ENCODE measurements at places on chromosomes 3 and 15. TPM values are rescaled to one million over a fixed set of nuclear protein-coding genes. Genes with fewer than 3 reads are reported as not detected.
A peak's percentile ranks its signal among the peaks of the same experiment; 100 is the strongest.

GRCh38 chr15:77421370-77421700 lies 647 bp downstream of the HMG20A start:
- no peak for DNase-seq

- DNase-seq, result no peak
These were observed 320.9 kb downstream of the PTPRG start for GRCh38 chr3:61882253-61882652.

DNA sequence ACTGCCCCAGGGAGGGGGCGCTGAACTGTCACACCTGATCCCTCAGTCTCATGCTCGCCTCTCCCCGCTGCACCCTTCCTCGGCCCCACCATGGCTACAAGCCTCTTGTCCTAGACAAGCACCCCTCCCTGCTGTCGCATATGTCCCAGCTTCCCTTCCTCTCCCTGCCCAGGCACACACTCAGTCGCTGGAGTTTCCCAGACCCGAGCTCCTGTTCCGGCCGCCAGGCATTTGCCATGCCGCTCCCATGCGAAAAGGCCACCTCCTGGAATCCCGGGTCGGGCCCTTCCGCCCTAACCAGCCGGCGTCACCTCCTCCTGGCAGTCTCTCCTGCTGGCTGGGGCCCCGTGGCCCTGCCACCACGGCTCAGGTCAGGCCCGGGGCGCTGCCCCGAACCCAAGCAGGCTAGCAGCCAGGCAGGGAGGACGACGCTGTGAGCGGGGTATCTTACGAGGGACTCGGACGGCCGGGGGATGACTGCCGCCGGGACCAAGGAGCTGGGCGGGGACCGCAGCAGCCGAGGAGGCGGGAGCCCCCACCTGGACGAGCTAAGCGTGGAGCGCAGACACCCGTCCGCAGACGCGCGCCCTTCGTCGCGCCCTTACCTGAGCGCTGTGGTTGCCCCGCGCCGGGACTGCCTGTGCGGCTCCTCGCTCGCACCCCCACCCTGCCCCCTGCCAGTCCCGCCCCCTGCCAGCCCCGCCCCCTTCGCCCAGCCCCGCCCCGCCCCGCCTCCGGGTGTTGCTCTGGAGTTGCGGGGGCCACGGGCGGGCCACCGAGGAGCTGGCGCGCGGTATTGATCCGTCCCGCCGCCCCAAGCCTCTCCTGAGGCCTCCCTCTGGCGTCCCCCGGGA lies at the start of gene ALS2CL:
Gene ALS2CL, minus strand, starts transcription at position 642 of the 854 bp plus-strand sequence. CDS start 4,239 bp downstream, outside the sequence.
- DNase-seq, result peak; percentile 92

DNA sequence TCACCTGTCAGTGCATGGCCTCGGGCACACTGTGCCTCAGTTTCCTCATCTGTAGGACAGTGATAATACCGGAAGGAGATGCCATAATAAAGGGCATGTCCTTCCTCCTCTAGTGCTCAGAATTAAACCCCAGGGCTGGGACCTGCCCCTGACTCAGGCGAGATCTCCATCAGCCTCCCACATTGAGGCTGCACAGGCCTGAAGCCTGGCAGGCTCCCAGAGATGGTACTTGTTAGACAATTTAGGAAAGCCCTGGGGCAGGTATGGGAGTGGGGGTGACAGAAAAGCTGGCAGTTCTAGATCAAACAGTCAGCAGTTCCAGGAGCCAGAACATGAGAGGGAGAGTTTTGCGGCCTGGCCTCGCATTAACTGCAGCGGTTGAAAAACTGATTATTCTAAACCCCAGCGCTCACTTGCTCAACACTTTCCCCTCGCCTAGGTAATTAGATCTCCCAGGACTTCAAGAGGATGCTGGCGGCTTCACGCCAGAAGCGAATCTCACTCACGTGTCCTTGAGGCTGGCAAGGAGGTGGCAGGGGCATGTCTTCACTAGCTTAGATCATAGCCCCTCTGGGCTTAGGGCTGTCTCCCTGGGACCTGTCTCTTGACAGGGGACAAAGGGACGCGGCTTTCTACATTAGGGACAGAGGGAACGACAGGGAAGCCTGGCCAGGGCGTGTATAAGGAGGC lies 73.1 kb downstream of the ATP2B2 start:
- peak; percentile 61 for DNase-seq

GRCh38 chr3:150215616-150216015 lies 192.5 kb upstream of the TSC22D2 start:
- no peak for DNase-seq

HIGD2B gene
- not detected for polyA plus RNA-seq

GRCh38 chr3:2993736-2994135 lies 116.4 kb downstream of the IL5RA start:
- DNase-seq, result no peak

DNA sequence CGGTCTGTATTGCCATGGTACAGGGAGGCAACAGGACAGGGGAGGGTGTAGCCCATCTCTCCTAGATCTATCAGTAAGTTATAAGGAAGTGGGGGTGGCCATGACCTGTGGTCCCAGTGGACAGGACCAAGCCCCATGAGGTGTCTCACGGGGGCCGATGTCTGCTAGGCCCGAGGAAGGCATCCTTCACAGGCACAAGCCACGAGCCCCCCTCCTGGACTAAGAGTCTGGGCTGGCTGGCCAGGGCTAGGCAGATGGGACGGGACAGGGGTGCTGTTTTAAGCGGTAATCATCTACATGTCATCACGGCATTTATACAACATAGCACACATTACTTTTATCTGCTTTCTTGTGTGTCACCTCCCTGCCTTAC lies 2.6 kb upstream of the TBC1D2B start:
- no peak for DNase-seq

GRCh38 chr3:13119471-13120220 lies 46.4 kb upstream of the IQSEC1 start:
- DNase-seq, result peak; percentile 52

DNA sequence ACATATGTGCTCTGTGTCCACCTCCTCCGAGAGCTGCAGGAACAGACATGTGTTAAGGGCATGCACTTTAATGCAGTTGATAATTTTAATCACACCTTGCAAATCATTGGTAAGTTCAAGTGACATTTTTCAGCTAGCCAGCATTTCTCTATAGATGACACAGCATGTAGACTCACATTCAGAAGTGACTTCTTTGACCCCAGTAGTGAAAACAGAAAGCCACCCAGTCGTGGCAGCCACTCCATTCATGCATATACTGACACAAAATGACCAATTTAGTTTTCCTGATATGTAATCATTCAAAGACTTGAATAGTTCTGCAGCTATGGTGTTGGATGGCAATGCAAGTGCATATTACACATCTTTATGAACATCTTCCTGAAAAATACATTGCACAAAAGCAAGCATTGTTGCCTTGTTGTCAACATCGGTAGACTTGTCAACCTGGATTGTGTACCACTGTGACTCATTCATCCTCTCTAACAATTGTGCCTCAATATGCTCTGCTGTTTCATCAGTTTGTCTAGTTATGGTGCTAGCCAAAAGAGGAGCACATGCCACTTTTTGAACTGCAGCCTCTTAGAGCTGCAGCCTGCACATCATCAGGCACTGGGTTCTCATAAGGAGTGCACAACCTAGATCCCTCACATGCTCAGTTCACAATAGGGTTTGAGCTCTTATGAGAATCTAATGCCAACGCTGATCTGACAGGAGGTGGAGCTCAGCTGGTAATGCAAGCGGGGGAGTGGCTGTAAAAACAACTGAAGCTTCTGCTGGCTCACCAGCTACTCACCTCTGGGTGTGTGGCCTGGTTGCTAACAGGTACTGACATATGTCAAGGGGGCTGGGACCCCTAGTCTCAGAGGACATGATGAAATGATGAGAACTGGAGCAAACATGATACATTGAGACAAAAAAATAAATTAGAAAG lies 622.0 kb downstream of the PYDC2 start:
- no peak for DNase-seq

DNA sequence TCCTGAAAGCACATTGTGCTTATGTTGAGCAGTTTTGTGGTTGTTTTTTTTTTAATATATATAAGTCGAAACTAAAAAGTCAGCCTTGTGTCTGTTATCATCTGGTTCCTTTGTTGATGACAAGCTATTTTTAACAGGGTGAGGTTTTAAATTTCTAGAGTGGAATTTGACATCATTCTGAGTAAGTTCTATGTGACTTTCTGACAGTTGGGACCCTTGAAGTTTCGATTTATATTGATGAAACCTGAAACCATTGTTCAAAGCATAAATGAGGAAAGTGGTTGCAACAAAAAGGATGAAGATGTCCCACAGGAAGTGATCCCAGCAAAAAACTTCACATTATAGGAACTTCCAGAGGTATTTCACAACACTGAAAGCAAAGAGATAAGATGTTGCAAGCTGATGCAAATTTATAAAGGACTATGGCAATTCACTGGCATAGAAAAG lies 94.0 kb downstream of the CYP19A1 start:
- no peak for DNase-seq

DNA sequence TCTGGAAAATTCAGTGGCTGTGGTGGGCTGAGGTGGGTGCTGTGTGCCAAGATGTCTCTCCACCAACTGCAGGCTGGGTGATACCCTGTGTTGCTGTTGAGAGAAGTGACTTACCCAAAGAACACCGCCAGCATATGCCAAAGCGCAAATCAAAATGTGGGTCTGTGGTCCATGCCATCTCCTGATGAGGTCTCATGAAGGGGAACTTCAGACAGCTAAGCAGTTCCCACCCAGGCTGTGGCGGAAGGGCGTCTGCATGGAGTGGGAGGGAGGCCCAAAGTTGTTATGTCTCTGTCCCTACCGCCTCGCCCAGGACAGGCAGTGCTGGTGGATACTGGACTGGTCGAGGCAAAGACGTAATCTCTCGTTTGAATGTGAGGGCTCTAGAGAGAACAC lies 70.9 kb upstream of the PLXNA1 start:
- DNase-seq, result no peak

GRCh38 chr3:194971965-194972364 lies 286.3 kb downstream of the FAM43A start:
- DNase-seq, result no peak

DNA sequence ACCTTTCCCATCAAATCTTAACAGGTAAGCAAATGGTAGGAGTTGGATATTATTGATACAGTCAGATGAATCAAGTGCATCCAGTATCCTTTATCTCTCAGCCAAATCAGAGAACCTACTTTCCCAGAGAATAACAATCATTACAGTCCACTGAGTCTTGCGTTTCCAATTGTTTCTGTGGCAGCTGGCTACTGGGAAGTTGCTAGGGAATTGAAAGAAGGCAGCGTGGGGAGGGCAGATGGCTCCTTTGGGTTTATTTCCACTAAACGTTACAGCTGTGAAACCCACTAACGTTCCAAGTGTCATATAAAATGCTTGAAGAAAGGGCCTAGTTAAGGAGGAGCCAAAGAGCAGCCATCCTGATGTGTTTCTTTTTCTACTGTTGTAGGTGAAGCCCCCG lies 78.4 kb downstream of the WDR72 start:
- no peak for DNase-seq

DNA sequence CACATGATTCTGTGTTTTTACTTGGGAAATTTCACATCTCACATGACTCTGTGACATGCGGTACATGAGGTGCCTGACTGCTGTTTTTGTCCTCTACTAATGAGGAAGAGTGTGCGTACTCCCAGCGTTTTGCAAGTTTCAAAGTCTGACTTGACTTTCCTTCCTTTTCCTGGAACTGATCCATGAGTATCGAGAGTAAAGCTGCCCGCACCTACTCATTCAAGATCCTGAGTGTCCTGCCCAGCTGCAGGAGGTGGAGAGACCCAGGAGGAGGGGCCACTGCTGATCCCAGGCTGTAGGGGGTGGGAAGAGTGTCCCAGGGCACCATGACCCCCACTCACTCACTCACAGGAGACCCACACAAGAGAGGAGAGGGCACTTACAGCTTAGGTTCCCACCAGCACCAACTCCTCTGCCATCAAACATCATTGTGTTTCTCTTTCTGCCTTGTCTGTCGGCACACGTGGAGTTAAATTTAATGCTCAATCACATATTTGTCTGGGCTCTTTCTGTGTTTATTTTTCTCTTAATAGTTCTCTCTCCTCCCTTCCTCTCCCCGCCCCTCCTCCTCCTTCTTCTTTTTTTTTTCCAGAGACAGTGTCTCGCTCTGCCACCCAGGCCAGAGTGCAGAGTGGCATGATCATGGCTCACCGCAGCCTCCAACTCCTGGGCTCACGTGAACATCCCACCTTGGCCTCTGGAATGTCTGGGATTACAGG lies 1.4 kb downstream of the CCR5AS start:
- DNase-seq, result no peak

GRCh38 chr3:194925614-194926013 lies 239.9 kb downstream of the FAM43A start:
- DNase-seq, result no peak

DNA sequence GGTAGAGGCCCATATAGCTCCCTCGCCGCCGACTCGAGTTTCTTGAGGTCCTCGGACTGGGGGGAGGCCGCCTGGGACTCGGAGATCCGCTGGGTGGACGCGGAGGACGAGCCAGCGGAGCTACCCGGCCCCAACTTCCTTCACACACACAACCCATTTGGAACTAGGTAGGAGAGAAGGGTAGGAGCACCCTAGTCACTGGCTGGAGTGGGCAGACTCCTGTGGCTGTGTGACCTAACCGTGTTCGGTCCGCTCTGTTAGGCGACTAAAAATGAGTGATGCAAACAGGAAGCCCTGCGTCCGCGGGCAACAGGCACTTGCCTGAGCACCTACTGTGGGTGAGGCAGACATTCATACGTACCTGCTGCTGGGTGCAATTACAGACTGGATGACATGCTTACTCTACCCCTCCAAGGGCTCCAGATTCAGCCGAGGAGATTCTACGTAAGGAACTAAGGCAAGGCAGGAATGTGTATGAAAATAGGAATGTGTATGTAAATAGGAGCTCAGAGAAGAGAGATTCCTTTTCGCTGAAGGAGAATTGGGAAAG lies 4.6 kb upstream of the SIN3A start:
- no peak for DNase-seq

DNA sequence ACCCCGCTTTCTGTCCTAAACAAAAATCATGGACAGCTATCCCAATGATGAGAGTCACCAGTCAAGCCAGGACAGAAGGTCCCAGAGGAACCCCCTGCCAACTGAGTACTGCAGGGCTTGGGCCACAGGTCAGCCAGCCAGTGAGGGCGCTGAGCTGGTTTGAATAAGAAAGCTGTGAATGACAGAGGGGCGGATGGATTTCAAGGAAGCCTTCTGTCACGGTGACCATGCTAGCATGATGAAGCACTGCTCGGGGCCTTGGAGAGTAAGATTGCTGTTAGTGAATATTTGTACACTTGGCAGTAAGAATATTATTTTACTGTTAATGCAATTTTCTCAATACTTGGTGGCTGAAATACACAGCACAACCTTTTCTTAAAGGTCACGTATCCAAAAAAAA lies 734.0 kb upstream of the NR2F2 start:
- DNase-seq, result no peak

MYEF2 gene
- 13.5 TPM for polyA plus RNA-seq
